ENCODE measurements at places on chromosomes 12 and 14. TPM values are rescaled to one million over a fixed set of nuclear protein-coding genes. Genes with fewer than 3 reads are reported as not detected.

- no peak for DNase-seq
These were observed 27.7 kb upstream of the PEX5 start for GRCh38 chr12:7161811-7162210.

DNA sequence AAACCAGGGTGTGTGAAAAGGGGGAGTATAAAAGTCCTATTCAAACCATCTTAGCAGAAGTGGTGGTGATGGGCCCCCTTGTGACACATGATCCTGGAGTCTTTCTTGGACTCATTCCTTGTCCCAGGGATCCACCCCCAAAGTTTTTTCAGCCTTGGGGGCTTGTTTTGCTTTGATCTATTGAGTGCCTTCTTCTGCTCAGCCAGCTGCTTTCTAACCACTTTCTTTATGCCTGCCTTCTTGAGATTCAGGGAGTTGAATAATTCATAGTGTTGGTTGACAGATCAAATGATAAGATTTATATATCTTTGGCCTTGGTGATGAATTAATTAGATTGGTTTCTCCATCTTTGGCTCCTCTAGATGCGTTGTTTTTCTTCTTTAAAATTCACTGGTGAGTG lies 926.7 kb downstream of the DIO2 start:
- DNase-seq, result no peak

DNA sequence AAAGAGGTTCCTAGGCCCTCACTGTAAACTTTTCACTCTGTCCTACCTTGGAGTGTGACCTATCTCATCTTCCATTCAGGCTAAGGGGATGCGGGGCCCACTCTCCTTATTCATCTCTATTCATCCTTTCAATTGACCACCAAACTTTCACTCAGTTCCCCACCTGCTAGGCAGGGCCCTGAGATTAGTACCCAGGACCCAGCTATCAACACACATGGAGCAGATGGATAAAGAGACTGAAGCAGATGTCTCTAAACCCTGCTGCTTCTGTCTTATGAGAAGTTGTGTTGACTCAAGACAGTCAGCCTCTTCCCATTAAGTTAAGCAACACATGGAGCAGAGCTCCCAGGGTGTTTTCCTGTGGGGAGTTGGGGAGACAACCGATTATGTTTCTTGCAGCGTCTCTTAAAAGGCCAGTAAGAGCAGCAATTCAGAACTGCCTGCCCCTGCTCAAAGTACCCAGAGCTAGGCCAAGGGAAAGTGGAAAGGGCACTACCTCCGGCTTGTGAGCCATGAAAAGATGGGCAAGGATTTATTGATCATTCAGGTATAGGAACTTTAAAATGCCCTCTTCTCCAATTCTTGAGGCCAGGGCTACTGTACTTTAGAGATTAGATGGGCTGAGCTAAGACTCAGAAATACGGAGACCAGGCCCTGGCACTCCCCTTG lies 10.7 kb downstream of the KRT76 start:
- no peak for DNase-seq

GRCh38 chr12:104247698-104248097 lies 32.1 kb downstream of the TXNRD1 start:
- no peak for DNase-seq

DNA sequence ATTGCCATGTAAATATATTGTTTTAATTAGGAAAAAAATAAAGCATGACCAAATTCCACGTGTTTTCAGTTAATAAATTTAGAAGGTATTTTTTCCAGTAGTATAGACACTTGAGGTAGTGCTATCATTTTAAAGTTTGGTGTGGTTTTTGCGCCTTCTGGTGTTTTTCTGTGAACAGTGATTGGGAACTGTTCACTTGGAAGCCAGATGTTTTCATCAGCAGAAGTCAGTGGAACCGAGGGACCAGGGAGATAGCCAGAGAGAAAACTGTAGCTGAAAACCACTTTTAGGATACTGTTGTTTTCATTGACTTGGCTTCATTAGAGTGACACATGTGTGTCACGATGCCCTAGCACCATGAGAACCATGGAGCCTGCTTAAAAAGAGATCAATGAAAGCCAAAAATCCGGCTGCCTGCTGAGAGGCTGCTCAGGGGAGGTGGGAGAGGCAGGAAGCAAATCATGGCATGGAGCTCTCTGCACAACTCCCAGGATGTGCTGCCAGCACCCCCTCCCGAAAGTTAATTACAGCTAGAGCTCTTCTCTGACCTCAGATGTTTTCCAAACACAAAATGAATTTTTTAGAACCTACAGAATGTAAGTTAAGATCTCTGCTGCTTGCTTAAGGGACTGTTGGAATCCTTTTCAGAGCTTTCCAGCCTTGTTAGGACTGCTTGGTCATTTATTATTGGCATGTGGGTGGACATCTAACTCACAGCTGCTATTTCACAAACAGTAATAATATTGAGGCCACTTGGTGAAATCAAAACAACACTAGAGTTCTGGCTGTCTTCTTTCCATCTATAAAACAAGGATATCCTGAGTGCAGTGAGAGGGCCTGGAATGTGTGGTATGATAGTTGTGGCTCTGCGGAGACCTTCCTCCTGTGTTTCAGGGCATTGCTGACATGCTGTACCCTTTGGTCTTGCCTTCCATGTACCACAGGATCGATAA lies 192.3 kb downstream of the ANO4 start:
- DNase-seq, result no peak

DNA sequence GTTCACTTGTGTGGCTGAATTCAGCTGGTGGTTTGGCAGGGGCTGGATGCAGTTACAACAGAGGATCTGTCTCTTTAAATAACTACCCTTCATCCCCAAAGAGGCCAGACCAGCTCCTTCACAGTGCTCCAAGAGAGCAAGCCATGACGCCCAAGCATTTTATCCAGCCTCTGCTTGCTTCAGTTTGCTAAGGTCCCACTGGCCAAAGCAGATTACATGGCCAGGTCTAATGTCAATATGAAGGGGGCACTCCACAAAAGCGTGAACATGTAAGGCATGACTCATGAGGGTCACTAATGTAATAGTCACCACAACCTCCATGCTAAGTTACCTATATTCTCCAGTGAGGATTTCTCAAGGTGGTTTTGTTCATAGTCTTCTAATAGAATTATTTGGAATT lies 62.9 kb downstream of the MARK3 start:
- DNase-seq, result peak; percentile 17

GRCh38 chr14:30507209-30507608 lies 51.7 kb upstream of the G2E3 start:
- DNase-seq, result no peak

- DNase-seq, result no peak
These were observed 659.1 kb downstream of the NRXN3 start for GRCh38 chr14:78829274-78829673.

The ASB2 gene
- total RNA-seq, result not detected

The HOXC6 gene
- 1.7 TPM for total RNA-seq

The GDF3 gene
- total RNA-seq, result not detected

- DNase-seq, result no peak
These were observed 44.1 kb upstream of the AMN start for GRCh38 chr14:102878174-102878969.

DNA sequence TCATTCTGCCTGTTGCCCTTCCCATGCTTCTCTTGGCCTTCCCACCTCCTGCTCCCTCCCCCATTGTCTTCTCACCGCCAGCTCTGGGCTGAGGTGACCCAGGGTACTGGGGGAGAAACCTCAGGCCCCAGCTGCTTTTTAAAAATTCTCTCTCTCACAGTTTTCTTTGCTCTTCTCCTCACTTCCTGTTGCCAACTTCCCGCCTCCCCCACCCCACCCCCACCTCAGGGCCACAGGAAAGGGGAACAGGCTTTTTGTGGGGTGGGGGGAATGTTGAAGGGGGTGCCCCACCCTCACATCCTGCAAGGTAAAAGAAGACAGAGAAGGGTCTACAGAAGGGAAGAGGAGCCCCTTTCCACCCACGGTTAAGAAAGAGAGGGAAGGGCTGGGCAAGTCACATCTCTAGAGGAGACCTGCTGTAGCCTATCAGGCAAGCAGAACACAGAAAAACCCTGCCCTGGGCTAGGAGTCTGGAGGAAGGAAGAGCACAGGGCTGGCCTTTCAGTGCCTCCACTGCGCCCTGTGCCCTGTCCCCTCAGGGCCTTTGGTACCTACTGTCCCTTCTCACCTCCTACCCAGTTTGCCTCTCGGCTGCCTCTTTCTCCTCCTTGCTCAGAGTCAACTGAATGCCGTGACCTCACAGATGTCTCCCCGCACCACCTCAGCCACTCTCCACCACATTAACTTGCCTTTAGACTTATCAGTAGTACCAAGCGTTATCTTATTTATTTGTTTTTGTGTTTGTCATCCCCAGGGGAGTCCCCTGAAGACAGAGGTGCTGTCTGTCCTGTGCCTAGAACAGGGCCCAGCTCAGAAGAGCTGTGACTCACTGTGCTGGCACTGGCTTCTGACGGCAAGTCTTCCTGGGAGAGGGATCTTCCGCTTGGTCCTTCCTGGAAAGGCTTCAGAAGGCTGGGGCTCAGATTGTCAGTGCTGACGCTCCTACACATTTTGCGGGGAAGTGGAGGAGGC lies 1.7 kb downstream of the ARHGAP9 start:
- DNase-seq, result no peak

DNA sequence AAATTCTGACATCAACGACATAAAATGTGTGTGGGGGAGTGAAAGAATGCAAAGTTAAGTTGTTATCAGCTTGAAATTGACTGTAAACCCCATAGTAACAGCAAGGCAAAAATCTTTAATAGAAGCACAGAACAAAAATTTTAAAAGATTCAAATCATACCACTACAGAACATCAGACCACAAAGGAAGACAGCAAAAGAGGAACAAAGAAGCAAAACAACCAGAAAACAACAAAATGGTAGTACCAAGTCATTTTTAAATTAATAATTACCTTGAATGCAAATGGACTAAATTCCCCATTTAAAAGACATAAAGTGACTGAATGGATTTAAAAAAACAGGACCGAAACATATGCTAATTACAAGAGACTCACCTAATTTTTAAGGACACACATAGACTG lies 31.3 kb downstream of the A2M start:
- no peak for DNase-seq

The LRRK2 gene
- 2.7 TPM for total RNA-seq

DNA sequence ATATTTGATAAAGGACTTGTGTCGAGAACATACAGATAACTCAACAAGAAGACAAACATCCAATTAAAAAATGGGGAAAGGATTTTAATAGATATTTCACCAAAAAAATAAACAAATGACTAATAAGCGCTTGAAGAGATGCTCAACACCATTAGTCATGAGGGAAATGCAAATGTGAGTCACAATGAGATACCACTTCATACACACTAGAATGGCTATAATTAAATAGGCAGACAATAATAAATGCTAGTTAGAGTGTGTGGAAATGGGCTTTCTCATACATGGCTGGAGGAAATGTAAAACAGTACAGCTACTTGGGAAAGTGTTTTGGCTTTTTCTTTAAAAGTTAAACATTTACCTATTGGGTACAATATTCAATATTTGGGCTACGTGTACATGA lies 34.8 kb downstream of the DLK1 start:
- peak; percentile 73 for DNase-seq

DNA sequence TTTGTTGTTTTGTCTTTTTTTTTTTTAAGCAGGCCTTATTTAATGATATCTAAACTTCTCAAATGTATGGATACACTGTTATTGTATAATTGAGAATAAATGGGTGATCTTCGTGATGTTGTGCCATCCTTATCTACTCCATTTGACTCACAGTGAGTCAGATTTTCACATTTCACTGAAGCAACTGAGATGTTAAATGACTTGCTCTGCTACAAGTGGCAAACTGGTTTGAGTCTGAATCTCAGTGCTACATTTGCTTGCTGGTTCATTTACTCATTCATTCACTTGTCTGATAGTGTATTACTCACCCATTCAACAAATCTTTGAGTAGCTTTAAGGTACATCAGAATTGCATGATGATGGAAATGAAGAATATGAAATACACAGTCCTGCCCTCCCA lies 2.6 kb downstream of the KIAA0586 start:
- peak; percentile 86 for DNase-seq

DNA sequence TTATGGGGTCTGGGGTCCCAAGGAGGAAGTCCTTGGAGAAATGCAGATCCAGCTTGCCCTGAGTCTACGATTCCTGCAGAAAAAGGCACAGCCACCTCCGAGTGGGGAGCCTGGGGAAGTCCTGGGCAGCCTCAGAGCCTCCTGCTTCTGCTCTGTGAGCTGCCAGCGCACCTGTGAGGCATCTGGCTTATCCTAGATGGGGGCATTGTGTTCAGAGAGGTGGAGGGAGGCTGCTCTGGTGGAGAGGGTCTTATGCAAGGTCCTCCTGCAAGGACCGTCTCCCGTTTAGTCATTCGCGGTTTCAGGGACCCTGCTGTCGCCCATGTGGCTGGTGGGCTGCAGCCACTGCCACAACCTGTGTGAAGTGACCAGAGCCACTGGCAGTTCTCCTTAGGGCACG lies 53.0 kb upstream of the PRMT8 start:
- DNase-seq, result no peak

DNA sequence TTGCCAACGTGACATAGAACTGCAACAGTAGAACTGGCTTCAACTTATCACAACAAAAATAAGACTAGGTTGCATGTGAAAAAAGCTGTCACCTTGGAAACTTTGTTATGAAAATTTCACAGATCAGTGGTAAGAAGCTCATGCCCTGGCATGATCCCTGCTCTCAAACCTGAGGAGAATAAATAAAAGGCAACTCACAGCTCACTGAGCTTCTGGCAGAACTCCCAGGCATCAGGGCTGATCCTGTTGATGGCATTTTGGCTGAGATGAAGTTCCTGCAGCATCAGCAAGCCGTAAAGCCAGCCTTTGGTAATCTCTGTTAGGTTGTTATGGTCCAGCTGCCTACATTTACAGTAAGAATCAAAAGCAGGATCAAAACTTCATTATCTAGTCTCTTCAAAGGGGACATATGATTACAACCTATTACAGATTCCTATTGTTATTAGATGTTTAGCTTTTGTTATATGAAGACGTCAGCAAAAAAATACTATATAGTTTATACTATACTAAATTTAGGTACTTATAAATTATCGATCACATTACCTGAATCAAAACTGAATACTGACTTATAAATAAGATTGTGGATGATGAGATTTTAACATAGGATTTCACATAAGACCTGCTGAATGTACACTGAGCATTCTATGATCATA lies 32.0 kb downstream of the LRIG3 start:
- peak; percentile 89 for DNase-seq

GRCh38 chr12:71804505-71804904 lies 35.1 kb upstream of the TBC1D15 start:
- DNase-seq, result no peak

DNA sequence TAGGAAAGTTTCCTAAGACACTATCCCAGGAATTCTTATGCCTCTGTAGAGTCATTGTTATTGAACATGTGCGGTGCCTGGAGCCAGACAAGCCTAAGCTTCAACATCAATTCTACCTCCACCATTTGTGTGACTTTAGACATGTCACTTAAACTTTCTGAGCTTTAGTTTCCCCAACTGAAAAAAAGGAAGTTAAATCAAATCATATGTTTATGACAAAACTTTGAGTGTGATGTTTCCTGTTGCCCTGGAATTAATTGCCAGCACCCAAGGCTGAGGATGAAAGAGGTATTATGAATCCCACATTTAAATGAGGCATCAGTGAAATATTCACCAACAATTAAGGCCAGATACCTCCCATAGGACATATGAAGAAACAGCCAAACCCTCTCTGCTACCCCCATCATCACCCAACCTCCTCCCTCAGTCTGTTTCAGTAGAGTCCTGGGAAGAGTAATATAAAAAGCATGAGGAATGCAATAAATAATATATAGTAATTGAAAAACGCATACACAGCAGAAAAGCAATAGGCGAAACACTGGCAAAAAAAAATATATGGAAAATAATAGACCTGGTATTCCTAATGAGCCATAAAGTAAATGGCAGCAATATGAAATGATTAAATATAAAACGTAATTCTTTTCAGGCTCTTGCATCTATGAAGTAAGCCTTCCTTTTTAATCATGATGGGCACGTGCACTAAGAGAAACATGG lies 182.0 kb upstream of the DCN start:
- DNase-seq, result no peak

GRCh38 chr12:47297993-47298392 lies 218.2 kb upstream of the AMIGO2 start:
- DNase-seq, result no peak

The CLMN gene
- 64.3 TPM for total RNA-seq

All from mammary epithelial cell (primary cell).